Esophagus squamous epithelium (tissue), 5 donors: ENCODE measurements at places on chromosomes 1 and 21.

DNA sequence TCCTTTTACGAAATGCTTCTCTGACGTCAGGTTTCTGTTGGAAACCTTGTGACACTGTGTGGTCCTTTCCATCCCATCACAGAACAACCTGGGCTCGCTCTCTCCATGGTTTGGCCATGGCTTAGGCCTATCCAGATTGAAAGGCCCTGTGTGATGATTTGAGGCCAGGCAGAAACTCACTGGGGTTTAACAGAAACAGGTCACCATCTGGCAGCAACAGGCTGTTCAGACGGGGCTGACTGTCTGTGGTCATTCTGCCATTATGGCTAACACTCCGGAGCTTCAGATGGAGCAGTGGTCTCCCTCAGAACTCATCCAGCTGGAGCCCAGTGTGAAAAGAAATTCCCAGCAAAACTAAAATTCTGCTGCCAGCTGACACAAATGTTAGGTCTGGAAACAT is 9.3 kb downstream of the PLEKHM2 start:
- H3K4me1 ChIP-seq, result peaks cover 40% of the 10 kb centered on the region
- H3K4me3 ChIP-seq, result no peak overlapping the region
- H3K27me3 ChIP-seq, result no peaks in the 10 kb centered on the region
- H3K36me3 ChIP-seq, result peaks cover 49% of the 10 kb centered on the region

DNA sequence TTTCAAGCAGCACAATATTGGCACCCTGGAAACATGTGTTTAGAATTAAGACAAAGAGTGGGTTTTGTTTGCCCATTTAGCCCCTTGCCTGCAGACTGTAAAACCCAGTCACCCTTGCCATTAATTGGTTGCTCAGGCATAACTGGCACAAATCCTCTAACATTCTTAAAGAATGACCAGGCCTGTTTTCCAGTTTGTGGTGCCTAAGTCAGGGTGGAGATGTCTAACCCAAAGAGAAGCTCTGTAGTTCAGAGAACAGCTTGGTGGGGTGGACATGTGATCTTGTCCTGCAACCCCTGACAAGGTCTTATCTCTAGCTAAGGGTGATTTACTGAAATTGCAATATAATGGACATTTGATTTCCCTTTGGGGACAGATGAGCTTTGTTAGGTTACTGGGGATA is 8.8 kb upstream of the ANGPTL7 start:
- no peak overlapping the region for H3K27ac ChIP-seq
- DNase-seq, result no peak
- no peak overlapping the region for H3K4me3 ChIP-seq
- H3K36me3 ChIP-seq, result peaks cover 84% of the 10 kb centered on the region

GRCh38 chr1:247322849-247323586 is 8.6 kb downstream of the ZNF496 start:
- no peaks in the 10 kb centered on the region for H3K36me3 ChIP-seq
- no peaks in the 10 kb centered on the region for H3K27me3 ChIP-seq
- no peak for DNase-seq
- no peak overlapping the region for H3K4me3 ChIP-seq
- H3K4me1 ChIP-seq, result no peaks in the 10 kb centered on the region

DNA sequence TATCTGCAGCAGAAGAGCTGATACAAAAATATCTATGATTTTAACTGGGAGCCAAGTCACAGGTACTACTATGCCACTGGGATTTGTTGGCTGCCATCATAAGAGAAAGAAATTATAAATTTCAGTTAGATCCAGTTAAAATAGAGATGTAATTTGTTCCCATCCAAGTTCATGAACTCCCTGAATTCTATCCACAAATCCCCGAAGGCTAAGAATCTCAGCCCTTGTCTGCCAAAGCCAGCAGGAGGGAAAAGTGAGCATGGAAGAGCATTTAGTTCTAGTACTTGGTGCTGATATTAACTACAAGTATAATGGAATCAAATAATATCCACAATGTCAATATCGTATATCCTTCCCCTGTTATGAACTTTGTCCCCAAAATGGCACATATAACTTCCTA is 801.1 kb upstream of the CXADR start:
- no peaks in the 10 kb centered on the region for H3K27me3 ChIP-seq
- H3K4me1 ChIP-seq, result no peaks in the 10 kb centered on the region
- H3K27ac ChIP-seq, result no peak overlapping the region
- no peaks in the 10 kb centered on the region for H3K36me3 ChIP-seq
- DNase-seq, result no peak

DNA sequence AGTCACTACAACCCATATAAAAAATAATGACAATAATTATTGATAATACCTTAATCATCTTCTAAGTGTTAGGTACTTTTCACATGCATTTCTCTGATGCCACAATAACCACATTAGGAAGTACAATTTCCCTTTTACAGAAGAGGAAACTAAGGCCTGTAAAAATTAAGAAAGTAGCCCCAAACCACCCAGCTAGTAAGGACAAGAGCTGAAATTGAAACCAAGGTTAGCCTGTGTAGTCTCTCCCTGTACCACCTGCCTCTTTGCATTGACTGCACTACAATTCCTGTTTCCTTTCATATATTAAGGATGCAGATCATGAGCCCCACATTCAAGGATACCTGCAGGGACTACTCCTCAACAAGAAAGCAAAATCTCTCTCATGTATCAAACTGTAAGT is 288.8 kb downstream of the GPATCH2 start:
- no peaks in the 10 kb centered on the region for H3K27me3 ChIP-seq
- no peak overlapping the region for H3K4me3 ChIP-seq
- no peaks in the 10 kb centered on the region for H3K36me3 ChIP-seq
- DNase-seq, result no peak

- H3K4me3 ChIP-seq, result no peak overlapping the region
- no peak for DNase-seq
- H3K36me3 ChIP-seq, result peaks cover 24% of the 10 kb centered on the region
- no peaks in the 10 kb centered on the region for H3K4me1 ChIP-seq
- H3K27ac ChIP-seq, result no peak overlapping the region
- H3K27me3 ChIP-seq, result no peaks in the 10 kb centered on the region
Measured at GRCh38 chr1:10280439-10281350, 70.3 kb downstream of the KIF1B start.

DNA sequence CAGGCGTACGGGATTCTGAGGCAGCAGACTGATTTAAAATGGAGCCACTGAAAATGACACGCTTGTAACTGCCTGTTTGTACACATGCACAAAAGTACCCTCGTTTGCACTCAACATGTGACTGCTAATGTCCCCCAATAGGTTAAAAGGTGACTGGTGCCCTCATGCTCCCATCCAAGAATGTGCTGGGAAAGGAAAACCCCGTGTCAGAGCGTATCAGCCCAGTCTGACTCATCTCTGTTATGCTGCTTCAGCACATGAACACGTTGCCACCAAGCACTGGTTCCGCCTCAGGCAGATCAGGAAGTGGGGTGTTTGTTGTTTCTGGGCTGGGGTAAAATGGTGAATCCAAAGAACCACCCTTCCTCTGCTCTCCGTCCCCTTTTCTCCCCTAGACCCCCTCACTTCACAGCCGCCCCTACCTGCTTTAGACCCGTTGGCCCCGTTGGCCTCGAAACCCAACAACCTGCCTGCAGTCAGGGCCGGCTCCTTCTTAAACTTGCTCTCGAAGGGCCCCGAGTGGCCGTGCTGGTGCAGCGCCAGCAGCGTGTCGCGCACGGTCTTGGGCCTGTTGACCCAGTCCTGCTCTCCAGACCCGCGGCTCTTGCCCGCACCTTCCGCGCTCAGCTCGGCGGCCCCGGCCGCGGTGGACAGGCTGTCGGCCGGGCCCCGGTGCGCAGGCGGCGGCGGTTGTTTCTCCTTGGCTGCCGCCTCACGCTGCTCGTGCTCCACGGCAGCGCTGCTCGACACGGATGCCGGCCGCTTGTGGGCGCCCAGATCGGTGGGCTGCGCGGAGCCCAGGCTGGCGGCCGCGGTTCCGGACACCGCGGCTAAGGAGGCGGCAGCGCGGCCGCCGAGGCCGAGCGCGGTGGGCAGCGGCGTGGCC is 1.7 kb downstream of the IRF2BP2 start:
- H3K36me3 ChIP-seq, result peaks cover 17% of the 10 kb centered on the region
- H3K4me3 ChIP-seq, result peak overlapping the region; percentile 98
- H3K27me3 ChIP-seq, result no peaks in the 10 kb centered on the region
- peak overlapping the region; percentile 99 for H3K27ac ChIP-seq
- DNase-seq, result peak; percentile 65

DNA sequence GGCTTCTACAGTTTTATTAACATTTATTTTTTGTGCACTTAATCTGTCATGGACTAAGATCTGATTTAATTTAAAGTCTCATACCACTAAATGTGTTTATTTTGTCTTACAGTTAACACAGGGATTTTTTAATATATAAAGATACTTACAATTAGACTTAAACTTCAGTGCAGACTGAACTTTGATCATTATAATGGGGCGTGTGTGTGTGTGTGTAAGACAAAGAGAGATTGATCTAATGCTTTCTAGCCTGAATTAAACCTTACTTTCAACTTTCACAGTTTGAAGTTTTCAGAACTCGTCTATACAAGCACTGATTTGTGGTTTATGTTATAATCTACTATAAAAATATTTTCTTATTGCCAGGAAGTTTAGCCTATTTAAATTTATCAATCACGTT is 150.8 kb downstream of the COP1 start:
- no peaks in the 10 kb centered on the region for H3K4me1 ChIP-seq
- no peak overlapping the region for H3K4me3 ChIP-seq
- no peaks in the 10 kb centered on the region for H3K27me3 ChIP-seq
- H3K27ac ChIP-seq, result no peak overlapping the region
- no peak for DNase-seq

DNA sequence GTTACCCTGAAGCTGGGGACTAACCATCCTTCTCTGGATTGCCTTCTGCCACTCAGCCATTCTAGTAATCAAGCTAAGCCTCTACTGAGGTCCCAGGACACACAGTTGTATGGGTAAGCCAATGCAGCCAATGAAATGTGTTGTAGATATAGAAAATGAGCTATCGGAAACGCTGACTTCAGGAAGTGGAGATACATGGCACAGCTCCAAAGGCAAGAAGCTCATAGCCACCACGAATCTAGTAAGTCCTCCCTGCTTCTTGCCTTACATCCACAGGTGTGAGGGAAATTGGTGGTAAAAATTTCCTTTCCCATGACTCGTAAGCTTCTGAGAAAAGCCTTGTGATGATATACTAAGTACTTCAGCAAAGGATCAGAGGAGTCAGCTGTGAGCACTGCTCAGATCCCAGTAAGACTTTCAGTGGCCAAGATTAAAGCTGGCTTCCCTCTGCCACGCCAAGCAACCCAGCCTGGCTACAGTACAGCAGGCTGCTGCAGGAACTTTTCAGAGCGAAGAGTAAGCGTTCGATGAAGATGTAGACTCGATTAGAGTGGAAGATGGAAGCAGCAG is 117.7 kb downstream of the SIM2 start:
- DNase-seq, result no peak
- H3K4me3 ChIP-seq, result no peak overlapping the region
- no peak overlapping the region for H3K27ac ChIP-seq
- no peaks in the 10 kb centered on the region for H3K36me3 ChIP-seq
- no peaks in the 10 kb centered on the region for H3K27me3 ChIP-seq
- H3K4me1 ChIP-seq, result no peaks in the 10 kb centered on the region

DNA sequence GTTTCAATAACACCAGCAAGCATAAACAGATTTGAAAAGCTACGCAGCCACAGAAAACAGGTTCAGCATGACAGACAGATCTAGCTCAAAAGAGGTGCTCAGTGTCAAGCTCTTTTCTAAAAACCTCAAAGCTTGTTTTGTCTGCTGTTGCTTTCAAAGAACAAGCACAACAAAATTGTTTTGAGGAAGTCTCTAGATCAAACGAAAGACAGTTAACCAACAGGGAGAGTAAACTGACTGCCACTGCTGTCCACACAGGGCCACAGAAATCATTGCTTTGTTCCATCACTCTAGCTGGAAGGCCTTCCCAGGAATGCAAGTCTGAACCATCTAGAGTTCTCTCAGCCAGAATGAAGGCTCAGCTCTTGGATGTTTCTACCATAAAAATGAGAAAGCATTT is 12.8 kb downstream of the APP start:
- no peak overlapping the region for H3K27ac ChIP-seq
- DNase-seq, result no peak
- no peaks in the 10 kb centered on the region for H3K36me3 ChIP-seq
- H3K4me1 ChIP-seq, result no peaks in the 10 kb centered on the region

GRCh38 chr1:86976664-86977063 is 62.2 kb downstream of the HS2ST1 start:
- no peak overlapping the region for H3K4me3 ChIP-seq
- no peaks in the 10 kb centered on the region for H3K36me3 ChIP-seq
- H3K27me3 ChIP-seq, result no peaks in the 10 kb centered on the region

GRCh38 chr21:32089766-32090165 is 189.1 kb downstream of the MIS18A start:
- no peaks in the 10 kb centered on the region for H3K4me1 ChIP-seq
- H3K36me3 ChIP-seq, result no peaks in the 10 kb centered on the region
- H3K4me3 ChIP-seq, result no peak overlapping the region
- no peaks in the 10 kb centered on the region for H3K27me3 ChIP-seq
- H3K27ac ChIP-seq, result no peak overlapping the region

GRCh38 chr1:89536555-89537341 is 12.1 kb downstream of the LRRC8B start:
- H3K4me1 ChIP-seq, result no peaks in the 10 kb centered on the region
- H3K27me3 ChIP-seq, result no peaks in the 10 kb centered on the region
- DNase-seq, result no peak
- no peaks in the 10 kb centered on the region for H3K36me3 ChIP-seq

DNA sequence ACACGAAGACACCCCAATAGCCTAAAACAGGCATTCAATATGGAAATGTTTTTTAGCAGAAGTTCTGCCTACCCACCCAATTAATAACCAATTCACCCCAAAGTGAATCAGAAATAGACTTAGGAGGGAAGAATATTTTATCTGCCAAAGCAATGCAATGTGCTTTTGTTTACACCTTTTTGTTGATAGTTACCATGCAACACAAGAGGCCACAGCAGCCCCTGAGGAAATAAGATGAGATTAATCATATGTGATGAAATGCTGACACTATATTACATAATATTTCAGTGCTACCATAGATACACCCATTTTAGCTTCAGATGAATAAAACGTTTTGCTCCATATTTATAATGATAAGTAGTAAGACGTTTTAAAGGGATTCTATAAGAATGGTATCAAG is 60.9 kb upstream of the RGS2 start:
- H3K27ac ChIP-seq, result no peak overlapping the region
- H3K27me3 ChIP-seq, result no peaks in the 10 kb centered on the region
- H3K4me3 ChIP-seq, result no peak overlapping the region
- H3K4me1 ChIP-seq, result no peaks in the 10 kb centered on the region
- DNase-seq, result no peak

DNA sequence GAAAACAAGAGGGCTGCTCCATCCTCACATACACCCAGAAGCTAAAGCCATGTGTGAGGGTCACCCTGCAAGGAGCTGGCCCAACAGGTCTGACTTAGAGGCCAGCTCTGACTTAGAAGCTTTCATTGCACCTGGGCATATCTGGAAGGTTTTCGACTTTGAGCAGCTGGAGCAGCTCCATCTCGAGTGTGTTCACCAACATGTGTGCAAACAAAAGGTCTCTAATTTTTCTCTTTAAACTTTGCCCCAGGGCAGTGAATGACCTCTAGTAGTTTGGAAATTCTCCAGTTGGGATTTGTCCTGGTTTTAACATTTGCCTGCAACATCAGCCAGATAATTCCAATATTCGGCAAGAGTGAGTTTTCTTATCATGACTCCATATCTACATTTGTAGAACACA is 108.3 kb downstream of the TNR start:
- no peak overlapping the region for H3K27ac ChIP-seq
- H3K27me3 ChIP-seq, result no peaks in the 10 kb centered on the region
- no peak overlapping the region for H3K4me3 ChIP-seq

- DNase-seq, result no peak
- H3K27ac ChIP-seq, result peak overlapping the region; percentile 100
- peaks cover 15% of the 10 kb centered on the region for H3K4me1 ChIP-seq
- no peaks in the 10 kb centered on the region for H3K36me3 ChIP-seq
- peak overlapping the region; percentile 71 for H3K4me3 ChIP-seq
Measured at GRCh38 chr1:15525050-15526020, 1.3 kb upstream of the DNAJC16 start.
